ENCODE measurements at places on chromosomes 4 and X.

- no peak for DNase-seq
Observed at GRCh38 chr4:81405900-81406401, 65.8 kb downstream of the RASGEF1B start.

DNA sequence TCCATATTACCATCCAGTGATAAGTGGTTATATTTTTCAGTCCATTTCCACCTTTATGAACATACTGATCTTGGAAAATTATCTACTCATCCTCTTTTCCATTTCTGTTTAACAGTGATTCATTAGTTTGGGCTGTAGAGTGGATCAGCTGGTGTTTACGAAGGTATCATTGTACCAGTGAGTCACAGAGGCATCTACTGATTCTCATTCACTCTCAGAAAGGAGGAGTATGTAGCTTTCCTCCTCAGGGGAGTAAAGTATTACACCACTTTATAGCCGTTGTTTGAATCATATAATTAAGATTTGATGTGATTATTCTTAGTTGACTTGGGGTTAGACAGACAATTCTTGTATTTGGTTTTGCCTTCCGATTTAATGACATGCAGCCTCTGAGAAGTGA, 74.7 kb downstream of the GALNT7 start:
- no peak for DNase-seq

GRCh38 chr4:114180481-114180880, 201.0 kb upstream of the ARSJ start:
- DNase-seq, result peak; percentile 3

DNA sequence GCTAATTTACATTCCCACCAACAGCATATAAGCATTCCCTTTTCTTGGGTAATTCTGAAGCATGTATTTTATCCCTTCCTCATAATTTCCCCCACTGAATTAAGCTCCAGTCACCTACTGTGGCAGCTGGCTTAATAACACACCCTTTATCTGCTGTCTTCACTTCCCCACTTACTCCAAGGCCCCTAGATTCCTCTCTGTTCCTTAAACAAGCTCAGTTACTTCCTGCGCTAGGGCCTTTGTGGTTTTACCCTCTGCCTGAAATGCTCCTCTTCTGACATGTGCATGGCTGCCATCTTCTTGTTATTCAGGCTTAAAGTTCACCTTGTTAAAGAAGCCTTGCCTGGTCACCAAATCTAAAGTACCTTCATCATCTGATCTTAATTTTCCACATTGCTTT, 47.2 kb upstream of the RPS6KA3 start:
- no peak for DNase-seq

Measured in stimulated activated CD8-positive, alpha-beta memory T cell treated with anti-CD3 and anti-CD28 coated beads, Interleukin-4, amount 100 ng/mL, for 1 hour (primary cell).